ENCODE measurements at places on chromosomes 2 and 18.

GRCh38 chr2:223945755-223946154 lies 620 bp upstream of the WDFY1 start:
- DNase-seq: no peak

DNA sequence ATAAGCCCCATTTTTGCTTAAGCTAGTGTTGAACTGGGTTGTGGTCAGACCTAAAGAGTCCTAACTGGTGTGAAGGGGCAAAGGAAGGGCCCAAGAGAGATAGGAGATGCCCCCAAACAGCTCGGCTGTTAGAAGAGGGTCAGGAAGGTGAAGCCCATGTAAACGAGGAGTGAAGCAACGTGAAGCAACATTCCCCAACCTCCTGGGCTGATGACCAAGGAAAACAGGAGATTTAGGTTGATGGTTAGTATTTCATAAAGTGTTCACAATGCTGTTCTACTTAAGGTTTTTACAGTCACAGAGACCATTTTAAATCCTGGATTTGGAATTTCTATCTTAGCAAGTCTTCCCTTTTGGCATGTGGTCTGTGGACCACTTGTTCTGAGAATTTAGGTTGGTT lies 144.0 kb upstream of the SERPINE2 start:
- no peak for DNase-seq

- no peak for DNase-seq
These were observed 106.9 kb upstream of the ATL2 start for GRCh38 chr2:38483776-38484501.

DNA sequence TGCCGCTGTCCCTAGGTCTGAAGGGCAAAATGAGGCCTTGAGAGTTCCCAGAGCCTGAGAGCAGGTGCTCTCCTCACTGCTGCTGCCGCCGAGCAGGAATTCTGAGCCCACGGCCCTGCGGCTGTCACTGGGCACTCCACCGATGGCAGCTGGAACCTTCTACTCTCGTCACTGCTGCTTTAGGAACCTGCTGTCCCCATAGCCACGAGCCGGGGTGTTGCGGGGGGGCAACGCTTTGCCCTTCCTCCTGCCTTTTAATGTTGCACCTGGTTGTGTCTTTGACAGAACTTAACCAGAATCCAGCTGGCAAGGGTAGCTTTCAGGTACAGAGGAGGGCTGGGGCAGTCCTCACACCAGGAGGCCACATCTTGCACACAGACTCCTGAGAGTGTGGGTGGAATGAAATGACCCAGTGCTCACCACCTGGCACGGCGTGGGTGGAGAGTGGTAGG lies 32.3 kb downstream of the NCK2 start:
- DNase-seq: peak; percentile 67

DNA sequence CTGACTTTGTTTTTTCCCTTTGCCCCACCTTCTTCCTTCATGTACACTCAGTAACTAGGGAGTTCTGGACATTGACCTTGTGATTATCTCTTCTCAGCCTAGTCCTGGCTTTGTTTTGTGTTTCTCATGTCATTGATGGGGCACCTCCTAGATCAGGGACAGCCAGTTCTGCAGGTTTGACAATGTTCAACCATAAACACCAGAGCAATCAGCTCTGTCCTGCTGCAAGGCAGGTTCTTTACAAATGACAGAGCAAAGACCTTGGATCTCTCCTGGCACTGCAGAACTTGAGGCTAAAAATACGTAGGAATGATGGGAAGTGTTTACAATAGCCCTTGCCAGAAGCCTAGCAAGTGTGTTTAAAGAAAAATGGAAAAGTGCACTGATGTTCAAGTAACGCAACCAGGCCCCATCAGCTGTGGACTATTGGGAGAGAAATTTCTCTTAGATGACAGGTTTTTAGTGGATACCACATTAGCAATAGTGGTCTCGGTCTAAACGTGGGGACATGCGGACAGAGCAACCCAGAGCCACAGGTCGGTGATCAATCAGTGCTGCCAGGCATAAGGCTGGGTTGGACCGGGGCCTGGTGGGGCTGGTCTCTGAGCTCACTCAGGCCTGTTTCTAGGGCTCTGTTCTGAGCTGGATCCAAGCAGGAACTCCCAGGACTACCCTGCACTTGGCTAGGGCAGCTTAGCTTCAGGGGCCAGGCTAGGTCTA lies 76.8 kb downstream of the SOWAHC start:
- DNase-seq: no peak

DNA sequence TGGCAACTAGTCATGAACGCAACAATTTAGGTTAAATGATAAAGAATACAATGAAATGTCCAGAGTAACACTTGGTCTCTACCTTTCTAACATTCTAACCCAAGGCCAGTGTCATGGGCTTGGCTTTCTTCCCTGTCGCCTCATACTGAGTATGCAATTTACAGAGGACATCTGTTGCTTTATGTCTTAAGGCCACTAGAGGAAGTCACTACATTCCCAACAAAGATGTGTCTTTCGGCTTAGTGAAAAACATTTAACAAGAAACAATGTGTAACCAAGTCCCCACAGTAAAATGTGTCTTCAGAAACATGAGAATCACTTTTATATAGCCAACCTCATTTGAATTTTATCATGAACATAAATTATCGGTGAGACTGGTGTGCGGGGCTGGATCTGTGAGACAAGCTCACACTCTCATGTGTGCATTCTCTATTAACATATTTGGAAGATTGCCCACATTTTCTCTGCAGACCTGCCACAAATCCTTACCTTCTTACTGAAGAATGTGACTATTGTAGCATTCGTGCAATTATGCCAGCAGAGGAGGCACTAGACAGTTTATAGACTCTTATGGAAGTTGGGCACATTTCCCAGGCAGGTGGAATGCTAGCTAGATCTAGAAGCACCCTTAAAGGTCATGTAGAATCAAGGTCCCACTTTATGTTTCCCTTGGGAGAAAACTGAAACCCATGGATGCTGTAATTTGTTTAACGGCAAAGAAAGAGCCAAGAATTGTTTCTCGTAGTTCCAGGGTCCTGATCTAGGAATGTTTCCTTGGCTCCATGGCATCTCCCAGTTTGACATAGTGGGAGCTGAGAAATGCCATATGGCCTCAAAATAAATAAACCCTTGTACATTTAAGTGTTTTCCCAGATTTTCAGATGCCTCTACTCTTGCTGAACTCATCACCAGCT lies 101.8 kb downstream of the CD226 start:
- no peak for DNase-seq

GRCh38 chr2:173442542-173442941 lies 87.9 kb downstream of the CDCA7 start:
- no peak for DNase-seq

DNA sequence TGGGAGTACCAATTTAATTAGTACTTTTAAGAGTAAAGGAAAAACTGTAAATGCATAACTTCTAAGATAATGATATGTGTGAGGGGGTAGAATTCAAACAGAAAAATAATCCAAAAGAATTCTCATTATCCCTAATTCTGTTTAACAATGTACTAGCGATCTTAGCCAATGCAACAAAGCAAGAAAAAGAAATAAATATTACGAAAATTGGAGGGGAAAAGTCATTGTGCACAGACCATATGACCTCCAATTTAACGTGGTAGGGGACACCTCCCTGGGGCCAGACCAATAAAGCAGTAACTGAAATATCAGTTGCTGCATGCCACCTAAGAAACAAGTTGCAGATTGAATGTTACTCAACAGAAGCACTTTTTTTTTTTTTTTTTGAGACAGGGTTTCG lies 25.9 kb upstream of the PEX13 start:
- DNase-seq: no peak

DNA sequence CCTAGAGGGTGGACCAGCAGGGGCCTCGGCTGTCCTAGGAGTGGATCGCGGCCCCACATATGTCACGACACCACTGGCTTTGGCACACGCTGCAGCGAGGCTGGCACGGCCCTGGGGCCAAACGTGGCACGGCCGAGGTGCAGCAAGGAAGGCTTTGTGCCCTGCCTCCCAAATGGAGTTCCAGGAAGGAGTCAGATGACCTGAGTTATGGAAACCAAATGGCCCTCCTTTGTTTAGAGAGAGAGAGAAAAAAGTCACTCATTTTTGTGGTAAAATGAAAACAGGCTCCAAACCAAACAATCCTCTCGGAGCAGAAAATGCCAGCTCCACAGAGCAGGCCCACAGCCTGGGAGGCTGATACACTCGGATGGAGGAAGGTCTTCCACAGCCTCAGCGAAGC lies 105.6 kb downstream of the ANTXR1 start:
- DNase-seq: no peak

- DNase-seq: no peak
These were observed 98.2 kb downstream of the DYSF start for GRCh38 chr2:71551631-71551915.

- no peak for DNase-seq
These were observed 2.2 kb downstream of the ABI2 start for GRCh38 chr2:203330434-203330833.

Data from activated CD8-positive, alpha-beta memory T cell treated with anti-CD3 and anti-CD28 coated beads for 24 hours (primary cell).